Calu3 (cell line): ENCODE measurements at places on chromosomes 13 and 19.

GRCh38 chr13:35954207-35954560 is 177.0 kb downstream of the DCLK1 start:
- no peak for DNase-seq

DNA sequence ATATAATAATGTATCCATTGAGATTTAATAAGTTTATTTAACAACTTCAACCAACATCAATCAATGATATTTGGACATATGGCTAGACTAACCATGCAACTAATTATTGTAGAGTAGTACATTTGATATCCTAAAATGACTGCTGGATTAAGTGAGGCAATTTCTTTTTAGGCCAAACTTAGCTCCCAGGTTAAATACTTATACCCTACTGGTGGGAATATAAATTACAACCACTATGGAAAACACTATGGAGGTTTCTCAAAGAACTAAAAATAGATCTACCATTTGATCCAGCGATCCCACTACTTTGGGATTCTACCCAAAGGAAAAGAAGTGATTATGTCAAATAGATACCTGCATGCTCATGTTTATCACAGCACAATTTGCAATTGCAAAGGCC is 345.8 kb downstream of the RBM26 start:
- DNase-seq: no peak

DNA sequence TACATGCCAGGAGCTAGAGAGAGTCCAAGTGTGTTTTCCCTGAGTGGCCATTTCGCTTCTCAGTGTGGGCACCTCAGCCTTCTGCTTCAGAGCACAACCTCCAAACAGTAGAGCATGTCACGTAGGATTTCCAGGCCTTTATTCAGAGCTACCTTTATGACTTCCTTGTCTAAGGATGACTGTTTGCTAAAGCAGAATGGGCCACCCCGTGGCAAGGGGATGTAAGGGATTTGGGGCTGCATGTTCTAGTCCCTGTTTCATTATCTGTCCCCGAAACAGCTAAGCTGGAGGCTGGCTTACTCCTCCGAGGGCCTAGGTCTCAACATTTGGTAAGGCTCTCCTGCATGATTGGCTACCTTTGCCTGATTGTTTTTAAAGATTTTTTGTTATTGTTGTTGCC is 6.0 kb downstream of the RNASEH2B start:
- DNase-seq: no peak

DNA sequence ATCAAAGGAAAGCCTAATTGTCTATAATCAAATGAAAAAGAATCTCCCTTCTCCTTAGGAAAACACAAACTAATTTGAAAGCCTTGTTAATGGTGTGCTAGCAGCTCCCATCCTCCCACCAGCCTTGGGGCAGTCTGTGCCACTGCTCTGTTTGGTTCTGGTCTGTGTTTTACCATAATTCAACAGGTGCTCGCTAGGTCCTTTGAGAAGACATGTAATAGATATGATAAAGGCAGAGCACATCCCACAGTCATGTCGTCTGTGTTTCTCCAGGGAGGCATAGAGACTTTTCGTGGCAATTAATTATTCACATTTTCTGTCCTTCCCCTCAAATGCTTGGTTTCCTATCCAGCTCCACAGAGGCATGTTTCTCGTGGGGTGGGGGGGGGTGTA is 23.8 kb downstream of the FAM124A start:
- no peak for DNase-seq

- DNase-seq: peak; percentile 1
Observed at GRCh38 chr13:20814224-20814910, 40.6 kb upstream of the EEF1AKMT1 start.
